Fibroblast of pulmonary artery (primary cell): ENCODE measurements at places on chromosomes 3 and 15.
A peak's percentile ranks its signal among the peaks of the same experiment; 100 is the strongest.

DNA sequence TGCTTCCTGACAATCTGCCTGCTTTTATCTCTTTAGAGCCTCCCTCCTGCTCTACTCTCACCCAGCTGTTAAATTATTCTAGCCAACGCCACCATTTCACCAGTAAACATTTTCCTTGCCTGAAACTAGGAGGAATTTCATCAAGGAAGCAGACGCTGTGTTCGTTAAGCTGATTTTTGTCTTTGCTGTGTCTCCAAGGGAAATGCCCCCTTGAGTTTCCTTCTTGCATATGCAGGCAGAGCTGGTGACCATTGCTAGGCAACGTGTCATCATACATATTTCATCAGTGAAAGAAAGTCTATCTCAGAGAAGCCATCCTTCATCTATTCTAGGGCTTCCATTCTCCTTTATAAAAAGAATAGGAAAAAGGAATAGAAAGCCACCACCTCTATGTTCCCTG, 87.0 kb upstream of the ST8SIA2 start:
- no peak for DNase-seq

DNA sequence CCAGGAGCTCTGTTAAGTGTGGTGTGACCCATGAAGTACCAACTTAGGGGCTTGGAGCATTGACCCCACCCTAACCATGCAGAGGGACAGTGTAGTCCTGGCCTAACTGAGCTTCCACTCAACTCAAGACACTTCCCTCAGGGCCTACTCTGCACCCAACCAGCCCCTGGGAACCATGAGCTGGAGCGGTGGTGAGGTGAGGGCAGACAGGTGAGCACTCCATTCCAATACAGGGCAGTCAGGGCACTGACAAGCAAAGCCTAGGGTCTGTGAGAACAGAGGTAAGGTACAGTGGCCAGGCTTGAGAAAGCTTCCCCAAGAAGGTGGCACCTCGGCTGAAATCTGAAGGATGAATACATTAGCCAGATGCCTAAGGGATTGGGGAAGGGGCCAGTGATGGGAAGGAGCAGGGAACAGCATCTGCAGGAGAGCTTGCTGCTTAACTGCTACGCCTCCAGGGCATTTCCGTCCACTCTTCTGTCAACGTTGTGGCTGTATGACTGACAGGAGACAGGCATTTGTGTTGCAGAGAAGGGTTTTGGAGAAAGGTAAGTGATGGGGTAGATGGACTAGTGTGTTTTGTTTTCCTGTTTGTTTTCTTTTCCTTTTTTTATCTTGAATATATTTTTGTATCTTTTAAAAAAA, 243.5 kb upstream of the TRIM42 start:
- no peak for DNase-seq

- DNase-seq, result no peak
Observed at GRCh38 chr15:96323319-96324145, 7.0 kb upstream of the NR2F2 start.

DNA sequence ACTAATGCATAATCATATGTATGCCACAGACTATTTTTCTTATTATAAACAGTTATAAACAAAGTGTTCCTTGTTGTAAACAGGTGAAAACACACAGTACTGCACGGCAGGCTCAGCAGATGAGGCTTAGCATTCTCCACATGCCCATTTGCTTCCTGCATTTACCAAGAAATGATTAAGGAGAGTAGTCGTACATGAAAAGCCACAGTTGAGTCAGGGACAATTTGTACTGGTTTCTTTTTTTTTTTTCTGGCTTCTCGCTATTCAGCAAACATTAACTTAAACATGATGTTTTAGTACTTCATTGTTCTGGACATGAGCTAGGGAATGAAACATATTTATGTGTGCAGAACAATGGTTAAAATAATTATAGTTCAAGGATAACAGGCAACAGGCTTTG, 63.4 kb downstream of the GHSR start:
- DNase-seq, result no peak

GRCh38 chr3:43855674-43856299, 165.0 kb downstream of the ABHD5 start:
- DNase-seq, result peak; percentile 74

DNA sequence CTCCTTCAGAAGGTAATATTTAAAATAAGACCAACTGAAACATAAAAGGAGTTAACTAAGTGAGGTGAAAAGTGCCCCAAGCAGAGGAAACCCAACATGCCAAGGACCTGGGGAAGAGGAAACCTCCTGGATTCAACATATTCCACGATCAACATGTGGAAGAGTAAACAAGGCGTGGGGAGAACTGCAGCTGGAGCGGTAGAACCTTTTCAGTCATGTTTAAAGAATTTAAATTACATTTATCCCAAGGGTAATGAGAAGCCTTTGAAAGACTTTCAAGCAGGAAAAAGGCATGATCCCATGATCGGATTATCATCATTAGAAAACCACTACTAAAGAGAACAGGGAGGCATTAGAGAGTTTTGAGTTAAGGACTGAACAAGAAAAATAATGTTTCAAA, 330.7 kb downstream of the FHIT start:
- DNase-seq, result no peak

DNA sequence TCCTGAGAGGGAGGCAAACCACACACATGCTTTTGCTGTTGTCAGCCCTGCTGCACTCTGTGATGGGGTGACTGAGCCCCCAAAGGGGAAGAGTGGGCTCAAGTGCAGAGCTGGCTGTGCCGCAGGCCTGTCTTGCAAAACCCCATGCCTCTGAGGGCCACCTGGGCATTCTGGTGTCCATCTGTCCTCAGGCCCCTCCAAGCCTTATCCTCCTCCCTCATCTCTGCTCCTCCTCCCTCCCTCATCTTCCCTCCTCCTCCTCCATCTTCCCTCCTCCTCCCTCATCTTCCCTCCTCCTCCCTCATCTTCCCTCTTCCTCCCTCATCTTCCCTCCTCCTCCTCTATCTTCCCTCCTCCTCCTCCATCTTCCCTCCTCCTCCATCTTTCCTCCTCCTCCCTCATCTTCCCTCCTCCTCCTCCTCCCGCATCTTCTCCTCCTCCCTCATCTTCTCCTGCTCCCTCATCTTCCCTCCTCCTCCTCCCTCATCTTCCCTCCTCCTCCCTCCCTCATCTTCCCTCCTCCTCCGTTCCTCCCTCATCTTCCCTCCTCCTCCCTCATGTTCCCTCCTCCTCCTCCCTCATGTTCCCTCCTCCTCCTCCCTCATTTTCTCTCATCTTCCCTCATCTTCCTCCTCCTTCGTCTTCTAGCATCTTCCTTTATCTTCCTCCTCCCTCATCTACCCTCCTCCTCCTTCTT, 40.6 kb downstream of the CHDH start:
- no peak for DNase-seq

- DNase-seq, result no peak
Observed at GRCh38 chr15:63835211-63835568, 1.4 kb upstream of the HERC1 start.

GRCh38 chr3:151538456-151539393, 77.9 kb upstream of the IGSF10 start:
- DNase-seq, result no peak

- no peak for DNase-seq
Observed at GRCh38 chr15:35309886-35310285, 224.8 kb upstream of the NANOGP8 start.

- DNase-seq, result no peak
Observed at GRCh38 chr3:146517684-146518435, 26.5 kb downstream of the PLSCR1 start.

DNA sequence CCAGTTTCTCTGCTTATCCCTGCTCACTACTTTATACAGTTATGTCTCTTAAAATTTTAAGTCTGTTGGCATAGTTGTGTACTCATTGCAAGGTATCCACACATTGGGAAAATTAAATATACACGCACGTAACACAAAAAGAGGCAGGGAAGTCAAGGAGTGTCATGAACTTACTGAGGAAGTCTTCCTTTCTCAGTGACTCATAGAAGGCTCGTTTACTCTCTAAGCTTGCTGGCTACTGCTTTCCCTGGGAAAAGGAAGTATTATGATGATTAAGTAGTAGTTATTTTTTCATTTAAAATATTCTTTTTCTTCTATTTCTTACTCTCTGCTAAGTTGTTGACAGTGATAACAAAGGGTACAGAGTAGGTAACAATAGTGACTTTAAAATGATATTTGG, 287.3 kb downstream of the UBE2E2 start:
- DNase-seq, result peak; percentile 73

- DNase-seq, result no peak
Observed at GRCh38 chr3:175489406-175489805, 630.3 kb downstream of the NAALADL2 start.

GRCh38 chr3:29186982-29187725, 93.7 kb upstream of the RBMS3 start:
- DNase-seq, result peak; percentile 75

- DNase-seq, result no peak
Observed at GRCh38 chr3:66172394-66172793, 48.4 kb upstream of the SLC25A26 start.

DNA sequence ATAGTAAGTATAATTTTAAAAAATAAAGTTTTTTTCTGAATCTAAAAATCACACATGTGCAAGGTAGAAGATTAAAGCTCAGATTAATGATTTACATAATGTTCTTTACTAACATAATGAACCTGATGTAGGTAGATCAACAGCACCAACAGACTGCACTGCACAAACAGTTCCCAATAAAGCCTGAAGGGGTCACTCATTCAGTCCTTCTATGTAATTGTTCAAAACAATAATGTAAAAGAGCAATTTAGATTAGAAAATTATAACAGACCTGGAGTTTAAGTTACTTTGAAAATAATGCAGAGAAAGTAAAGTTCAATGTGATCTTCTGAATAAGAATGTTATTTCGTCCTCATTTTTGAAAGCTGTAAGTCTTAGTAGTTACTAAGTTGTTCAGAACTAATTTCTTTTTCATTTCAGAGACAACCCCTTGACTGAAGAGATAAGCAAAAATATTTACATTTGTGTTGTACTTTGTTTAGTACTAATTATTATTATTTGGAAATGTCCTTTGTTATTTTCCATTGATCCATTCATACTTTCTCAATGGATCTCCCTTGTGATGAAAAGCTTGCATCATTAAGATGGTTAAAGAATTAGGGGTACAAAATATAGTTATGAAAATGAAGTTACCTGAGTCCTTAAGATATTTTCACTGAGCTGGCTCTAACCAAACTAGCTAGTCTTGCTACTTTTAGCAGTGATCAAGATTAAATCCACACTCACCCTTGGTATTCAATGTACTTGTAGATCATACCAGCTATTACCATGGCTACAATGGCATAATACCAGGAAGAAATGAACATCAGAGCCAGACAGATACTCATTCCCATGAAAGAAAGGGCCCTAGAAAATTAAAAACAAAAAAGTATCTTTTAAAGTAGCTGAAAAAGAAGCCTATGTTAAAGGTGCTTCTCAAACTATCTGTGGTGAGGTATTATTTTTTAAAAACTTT, 16.8 kb downstream of the EMC4 start:
- DNase-seq, result peak; percentile 70

DNA sequence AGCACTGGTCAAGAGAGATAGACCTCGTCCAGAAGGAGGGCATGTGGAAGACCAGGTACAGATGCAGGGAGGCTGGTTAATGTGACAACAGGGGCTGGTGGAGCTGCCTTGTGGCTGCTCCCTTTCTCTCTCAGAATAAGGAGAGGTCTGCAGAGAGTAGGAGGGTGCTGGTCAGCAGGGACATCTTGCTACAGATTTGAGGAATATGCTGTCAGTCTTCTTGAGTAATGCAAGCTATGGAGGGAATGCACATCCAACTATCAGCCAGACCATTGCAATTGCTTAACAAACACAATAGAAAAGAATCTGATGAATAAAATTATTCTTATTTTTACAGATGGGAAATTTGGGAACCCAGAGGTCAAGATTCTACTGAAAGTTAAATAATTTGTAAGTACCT, 20.3 kb upstream of the SIAH2 start:
- DNase-seq, result peak; percentile 41

DNA sequence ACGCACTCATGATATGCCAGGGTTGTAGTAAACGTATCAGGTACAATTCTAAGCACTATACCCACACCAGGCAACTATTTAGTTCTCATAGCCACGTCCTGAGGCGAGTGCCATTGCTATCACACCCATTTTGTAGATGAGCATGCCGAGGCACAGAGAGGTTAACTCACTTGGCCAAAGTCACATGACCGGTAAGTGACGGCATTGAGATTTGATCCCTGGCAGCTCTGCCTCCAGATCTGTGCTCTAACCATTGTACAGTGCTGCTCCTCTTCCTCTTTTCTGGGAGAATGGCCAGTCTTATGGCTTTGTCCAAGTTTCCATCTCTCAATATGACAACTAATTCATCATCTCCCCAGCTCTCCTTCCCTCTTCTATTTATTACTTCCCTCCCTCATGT, 18.9 kb upstream of the ATP2B2 start:
- no peak for DNase-seq

- DNase-seq, result no peak
Observed at GRCh38 chr3:167787440-167787839, 51.9 kb downstream of the SERPINI1 start.

DNA sequence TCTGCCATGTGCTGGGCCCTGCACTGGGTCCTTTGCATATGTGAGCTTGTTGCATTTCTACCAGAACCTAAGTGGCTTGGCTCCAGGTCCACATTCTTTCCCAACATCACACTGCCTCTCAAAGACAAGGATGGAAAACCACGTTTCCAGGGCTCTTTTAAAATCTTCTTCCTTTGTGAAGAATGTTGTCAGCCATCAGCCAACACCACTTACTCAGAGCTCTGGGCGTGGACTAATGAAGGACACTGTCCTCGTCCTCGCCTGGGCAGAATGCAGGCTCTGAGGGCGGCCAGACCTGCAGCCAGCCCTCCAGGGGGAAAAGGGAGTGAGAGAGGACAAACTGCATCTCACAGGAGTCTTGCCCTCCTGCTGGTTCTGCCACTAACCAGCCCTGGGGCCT, 49.7 kb downstream of the MAGEF1 start:
- DNase-seq, result peak; percentile 15

- DNase-seq, result no peak
Observed at GRCh38 chr3:187325632-187326031, 34.1 kb upstream of the MASP1 start.

DNA sequence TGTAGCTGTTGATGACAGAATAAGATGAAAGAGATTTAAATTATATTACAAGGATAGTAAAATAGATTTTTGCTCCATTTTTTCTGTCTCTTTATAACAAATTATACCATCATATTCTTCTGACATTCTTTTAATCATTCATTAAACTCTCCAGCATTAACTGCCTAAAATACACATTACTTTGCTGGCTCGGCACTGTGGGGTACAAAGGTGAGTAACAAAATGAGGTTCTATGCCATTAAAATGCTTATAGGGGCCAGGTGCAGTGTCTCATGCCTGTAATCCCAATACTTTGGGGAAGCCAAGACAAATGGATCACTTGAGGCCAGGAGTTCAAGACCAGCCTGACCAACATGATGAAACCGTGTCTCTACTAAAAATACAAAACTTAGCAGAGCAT, 81.5 kb downstream of the ULK4 start:
- DNase-seq, result no peak

DNA sequence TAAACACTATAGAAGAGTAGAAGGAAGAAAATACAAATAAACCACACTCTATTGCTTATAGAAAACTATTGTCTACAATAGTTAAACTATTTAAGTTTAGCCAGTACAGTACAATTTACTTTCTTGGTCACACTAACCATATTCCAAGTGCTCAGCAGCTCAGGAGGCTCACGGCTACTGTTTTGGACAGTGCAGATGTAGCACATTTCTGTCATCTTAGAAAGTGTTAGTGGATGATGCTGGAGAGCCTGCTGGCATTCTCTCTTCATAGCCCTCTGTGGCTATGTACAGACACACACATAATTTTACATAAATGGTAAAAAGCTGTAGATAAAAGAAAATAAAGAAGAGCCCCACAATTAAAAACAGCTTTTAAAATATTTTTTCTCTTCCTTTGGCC, 23.8 kb downstream of the NUDT16 start:
- no peak for DNase-seq
